ENCODE measurements at places on chromosomes 11 and 22. TPM values are rescaled to one million over a fixed set of nuclear protein-coding genes. Genes with fewer than 3 reads are reported as not detected.
A peak's percentile ranks its signal among the peaks of the same experiment; 100 is the strongest.

DNA sequence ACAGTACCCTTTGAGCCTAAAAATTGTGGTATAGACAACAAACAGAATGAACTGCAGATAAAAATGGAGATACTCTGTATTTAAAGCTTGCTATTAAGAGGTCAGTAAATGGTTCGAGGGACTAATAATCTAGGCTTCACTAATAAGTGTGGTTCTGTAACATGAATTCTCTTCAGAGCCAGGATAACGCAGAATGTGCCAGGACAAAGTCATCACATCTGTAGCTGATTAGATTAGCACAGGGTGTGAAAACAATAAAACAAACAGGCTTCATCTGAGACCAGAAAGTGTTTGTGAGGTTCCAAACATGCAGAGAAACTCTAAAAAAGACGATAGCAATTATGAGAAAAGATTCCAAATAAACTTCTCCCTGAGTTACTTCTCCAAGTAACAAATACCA, 89.1 kb upstream of the LUZP2 start:
- DNase-seq = no peak

- no peak for DNase-seq
These were observed 10.5 kb downstream of the ART5 start for GRCh38 chr11:3631331-3631730.

DNA sequence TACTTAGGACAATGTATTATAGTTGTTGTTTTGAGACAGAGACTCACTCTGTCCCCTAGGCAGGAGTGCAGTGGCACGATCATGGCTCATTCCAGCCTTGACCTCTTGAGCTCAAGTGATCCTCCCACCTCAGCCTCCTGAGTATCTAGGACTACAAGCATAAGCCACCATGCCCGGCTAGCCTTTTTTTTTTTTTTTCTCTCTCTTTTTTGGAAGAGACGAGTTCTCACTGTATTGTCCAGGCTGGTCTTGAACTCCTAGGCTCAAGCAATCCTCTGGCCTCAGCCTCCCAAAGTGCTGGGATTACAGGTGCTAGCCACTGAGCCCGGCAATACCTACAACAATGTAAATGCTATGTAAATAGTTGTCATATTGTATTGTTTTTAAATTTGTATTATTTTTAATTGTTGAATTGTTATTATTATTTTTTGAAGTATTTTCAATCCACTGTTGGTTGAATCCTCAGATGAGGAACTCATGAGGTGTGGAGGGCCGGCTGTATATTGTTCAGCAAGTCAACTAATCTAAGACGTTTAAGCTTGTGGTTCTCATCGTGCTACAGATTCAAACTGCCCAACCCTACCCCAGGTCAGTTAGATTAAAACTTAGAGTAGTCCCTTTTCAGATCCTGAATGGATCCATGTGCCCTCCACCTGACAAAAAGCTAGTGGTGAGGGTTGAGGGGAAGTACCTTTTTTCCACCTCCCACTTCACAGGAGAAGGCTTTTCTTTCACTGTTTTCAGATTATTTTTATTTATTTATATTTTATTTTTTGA, 11.9 kb upstream of the ZNF280A start:
- DNase-seq = no peak

DNA sequence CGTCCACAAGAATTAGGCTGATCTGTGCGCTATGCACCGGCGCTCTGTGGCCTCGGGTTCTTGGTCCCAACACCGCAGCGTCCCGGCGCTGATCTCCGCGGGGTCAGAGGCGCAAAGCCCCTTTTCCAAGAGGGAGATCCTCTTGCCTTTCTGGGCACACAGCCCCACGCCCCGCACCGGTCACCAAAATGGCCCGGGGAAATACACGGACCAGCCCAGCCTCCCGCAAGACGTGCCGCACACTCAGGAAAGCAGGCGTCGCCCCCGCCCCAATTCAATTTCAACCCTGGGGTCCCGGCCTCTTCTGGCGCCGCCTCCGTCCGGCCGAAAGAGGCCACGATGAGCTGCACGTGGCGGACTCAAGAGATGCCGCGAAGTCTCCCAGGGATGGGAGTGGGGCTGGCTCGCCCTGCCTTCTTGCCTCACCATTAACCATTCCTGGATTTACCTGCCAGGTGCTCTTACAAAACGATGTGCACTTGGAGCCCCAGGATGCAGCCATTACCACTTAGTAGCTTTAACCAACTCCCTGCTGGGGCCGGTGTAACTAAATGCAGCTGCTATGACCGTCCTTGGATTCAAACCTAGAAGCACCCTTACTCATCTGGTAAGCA, 10.5 kb downstream of the PIWIL3 start:
- DNase-seq = no peak

- DNase-seq = no peak
These were observed 891 bp downstream of the SAMM50 start for GRCh38 chr22:43955883-43956782.

DNA sequence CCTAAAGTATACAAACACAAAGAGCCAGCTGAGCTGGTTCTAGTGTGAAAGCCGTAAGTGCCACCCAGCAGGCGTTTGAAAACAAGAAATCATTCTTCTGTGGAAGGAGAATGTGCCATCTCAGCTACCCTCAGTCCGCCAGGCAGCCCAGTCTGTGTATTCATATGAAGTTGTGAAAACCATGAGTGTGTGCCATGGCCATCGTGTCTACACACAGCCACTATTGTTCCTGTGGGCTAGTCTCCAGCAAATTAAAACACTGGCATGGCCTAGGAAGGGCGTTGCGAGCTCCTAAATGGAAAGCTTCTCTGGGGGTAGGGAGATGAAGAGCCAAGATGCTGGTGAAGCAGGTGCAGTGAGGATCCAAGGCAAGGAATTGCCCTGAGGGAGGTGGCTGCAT, 51.5 kb upstream of the HORMAD2 start:
- DNase-seq = no peak

- no peak for DNase-seq
These were observed 112.7 kb downstream of the VPREB1 start for GRCh38 chr22:22357024-22357883.

DNA sequence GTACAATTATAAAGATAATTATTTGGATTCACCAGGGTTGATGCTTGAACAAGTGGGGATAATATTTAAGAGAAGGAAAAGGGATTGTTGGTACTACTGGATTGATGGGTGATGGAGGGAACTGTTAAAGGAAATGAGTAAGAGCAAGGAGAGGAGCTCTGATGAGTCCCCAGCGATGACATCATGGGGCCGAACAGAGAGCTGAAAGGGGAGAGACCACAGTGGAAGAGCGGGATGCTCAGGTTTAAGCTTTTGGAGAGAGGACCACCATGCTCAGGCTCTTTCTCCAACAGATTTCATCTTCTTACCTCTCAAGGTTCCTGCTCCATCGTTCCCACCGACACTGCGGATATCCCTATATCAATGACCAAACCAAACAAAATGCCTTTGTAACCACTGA, 568.7 kb downstream of the ETS1 start:
- no peak for DNase-seq

- no peak for DNase-seq
These were observed 132.8 kb downstream of the KCNC1 start for GRCh38 chr11:17867341-17867740.

- DNase-seq = no peak
These were observed 55.3 kb downstream of the ETS1 start for GRCh38 chr11:128532016-128532571.

GRCh38 chr11:68997124-68997994, 15.7 kb downstream of the MRGPRF start:
- DNase-seq = no peak

DNA sequence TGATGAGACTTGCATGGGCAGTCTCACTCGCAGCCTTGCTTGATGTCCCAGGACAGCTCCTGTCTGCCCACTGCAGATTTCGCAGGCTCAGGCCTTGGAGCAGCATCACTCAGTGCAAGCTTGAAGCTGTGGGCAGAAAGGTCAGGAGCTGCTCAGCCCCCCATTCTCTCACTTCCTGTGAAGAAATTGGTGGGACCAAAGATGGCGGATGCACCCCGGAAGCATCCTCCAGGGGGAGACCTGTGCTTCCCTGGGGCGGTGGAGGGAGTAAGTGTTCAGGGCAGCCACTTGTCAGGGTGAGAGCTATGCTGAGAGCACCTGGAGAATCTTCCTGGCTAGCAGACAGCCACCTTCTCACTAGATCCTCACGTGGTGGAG, 11.3 kb downstream of the PLAAT2 start:
- DNase-seq = no peak

- peak; percentile 55 for DNase-seq
These were observed 53.7 kb downstream of the TBC1D22A start for GRCh38 chr22:46815896-46816731.

- no peak for DNase-seq
These were observed 23.7 kb upstream of the BID start for GRCh38 chr22:17797721-17798559.

- DNase-seq = no peak
These were observed 5.0 kb downstream of the C11orf58 start for GRCh38 chr11:16743478-16743877.

PAMR1 gene
- total RNA-seq = 15.3 TPM

SMIM35 gene
- not detected for total RNA-seq

MRGPRE gene
- total RNA-seq = not detected

YPEL4 gene
- 0.55 TPM for total RNA-seq

FXYD6 gene
- 28.6 TPM for total RNA-seq

OR8G1 gene
- total RNA-seq = not detected

Data from right atrium auricular region (tissue), 2 donors.